ENCODE measurements at places on chromosomes 5 and 9. TPM values are rescaled to one million over a fixed set of nuclear protein-coding genes. Genes with fewer than 3 reads are reported as not detected.

SLIT3 gene
- 52.8 TPM for total RNA-seq

BAAT gene
- total RNA-seq, result not detected

C9orf152 gene
- total RNA-seq, result 0.49 TPM

DIRAS2 gene
- total RNA-seq, result not detected

- H3K27me3 ChIP-seq, result no peaks in the 10 kb centered on the region
- DNase-seq, result no peak
- H3K36me3 ChIP-seq, result no peaks in the 10 kb centered on the region
Measured at GRCh38 chr9:75803130-75803529, 87.3 kb upstream of the PCSK5 start.

DNA sequence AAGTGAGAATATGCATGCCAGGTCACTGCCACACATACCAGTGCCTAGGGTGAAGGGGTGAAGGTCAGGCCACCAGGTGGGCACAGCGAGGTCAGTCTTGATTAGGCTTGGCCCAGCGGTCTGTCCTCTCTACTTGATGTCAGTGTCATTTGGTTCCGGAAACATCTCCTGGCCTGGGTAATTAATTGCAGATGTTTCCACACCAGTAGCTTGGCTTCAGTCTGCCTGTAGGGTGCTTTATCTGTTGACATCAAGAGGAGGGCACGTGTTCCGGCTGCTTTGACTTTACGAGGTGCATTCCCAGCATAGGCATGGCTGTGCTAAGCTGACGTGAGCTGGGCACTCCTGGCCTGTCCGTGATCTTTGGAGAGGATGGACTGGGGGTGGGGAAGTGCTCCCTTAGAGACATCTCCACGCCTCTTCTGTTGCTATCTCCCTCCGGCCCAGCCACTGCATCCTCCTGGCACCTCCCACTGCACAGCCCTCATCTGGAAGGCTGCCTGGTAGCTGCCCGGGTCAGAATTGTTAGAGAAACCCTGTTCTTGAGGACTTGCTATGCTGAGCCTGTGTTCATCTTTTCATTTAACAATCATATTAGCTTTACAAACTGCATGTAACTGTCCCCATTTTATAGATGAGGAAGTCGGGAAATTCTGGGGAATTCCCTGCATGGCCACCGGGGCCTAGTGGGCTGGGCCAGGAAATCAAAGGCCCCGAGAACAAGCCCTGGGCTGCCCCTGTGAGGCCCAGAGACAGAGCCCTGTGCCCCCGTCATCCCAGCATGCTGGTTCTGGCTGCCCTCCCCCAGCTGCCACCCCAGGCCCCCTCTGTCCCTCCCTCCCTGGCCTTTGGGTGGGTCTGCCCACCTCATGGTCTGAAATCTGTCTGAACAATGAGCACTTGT, 29.1 kb downstream of the JADE2 start:
- no peaks in the 10 kb centered on the region for H3K36me3 ChIP-seq
- H3K4me3 ChIP-seq, result peak overlapping the region; percentile 3
- peaks cover 47% of the 10 kb centered on the region for H3K4me1 ChIP-seq
- H3K27ac ChIP-seq, result peak overlapping the region; percentile 48
- H3K27me3 ChIP-seq, result no peaks in the 10 kb centered on the region
- no peak for DNase-seq

DNA sequence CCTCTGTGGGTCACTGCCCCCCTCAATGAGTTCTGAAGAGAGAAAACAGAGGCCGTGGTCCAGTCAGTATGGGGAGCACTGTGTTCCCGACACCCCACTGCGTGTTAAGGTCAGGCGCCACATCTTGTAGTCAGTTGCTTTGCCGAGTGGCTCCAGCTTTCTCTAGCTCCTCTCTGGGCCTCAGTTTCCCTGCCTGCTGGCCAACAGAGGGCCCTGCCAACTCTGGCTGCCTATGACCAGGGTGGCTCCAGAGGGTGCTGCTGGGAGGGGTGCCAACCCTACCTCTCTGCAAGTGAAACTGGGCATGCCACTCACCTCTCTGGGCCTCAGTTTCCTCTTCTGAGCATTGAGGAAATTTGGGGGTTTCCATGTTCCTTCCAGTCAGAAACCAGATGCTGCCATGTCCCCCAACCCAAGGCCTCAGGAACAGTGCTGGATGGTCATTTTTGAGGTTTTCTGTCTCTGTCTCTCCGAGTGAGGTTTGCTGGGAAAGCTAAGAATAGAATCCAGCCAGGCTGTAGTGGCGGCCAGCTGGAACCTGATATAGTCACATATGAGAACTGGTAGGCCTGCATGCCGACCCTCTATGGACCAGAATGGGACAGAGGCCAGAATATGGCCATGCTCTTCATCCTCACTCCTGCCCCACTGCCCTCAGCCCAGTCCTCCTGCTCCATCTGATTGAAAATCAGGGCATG, 132.1 kb downstream of the PHF2 start:
- H3K36me3 ChIP-seq, result no peaks in the 10 kb centered on the region
- no peak overlapping the region for H3K27ac ChIP-seq
- no peaks in the 10 kb centered on the region for H3K4me1 ChIP-seq
- DNase-seq, result no peak
- H3K4me3 ChIP-seq, result no peak overlapping the region
- H3K27me3 ChIP-seq, result no peaks in the 10 kb centered on the region

DNA sequence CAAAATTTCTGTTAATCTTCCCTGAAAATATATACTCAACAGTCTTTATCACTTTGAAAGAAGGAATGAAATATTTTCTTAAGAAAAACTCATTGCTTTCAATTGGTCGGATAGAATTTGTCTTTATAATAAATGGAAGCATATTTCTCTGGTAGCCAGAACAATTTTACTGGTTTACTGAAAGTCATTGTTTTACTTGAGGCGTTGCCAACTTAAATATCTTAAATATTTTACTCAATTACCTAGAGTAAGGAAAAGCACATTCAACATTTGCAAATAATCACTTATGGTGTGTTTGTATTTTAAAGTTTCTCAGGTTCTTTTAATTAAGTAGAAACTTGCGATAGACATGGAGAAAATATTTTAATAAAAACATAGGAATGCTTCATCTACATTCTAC, 1181.7 kb downstream of the EFNA5 start:
- no peaks in the 10 kb centered on the region for H3K27me3 ChIP-seq
- no peak overlapping the region for H3K4me3 ChIP-seq
- H3K4me1 ChIP-seq, result no peaks in the 10 kb centered on the region
- DNase-seq, result no peak

- peaks cover 12% of the 10 kb centered on the region for H3K4me1 ChIP-seq
- no peaks in the 10 kb centered on the region for H3K27me3 ChIP-seq
- no peak overlapping the region for H3K27ac ChIP-seq
- H3K36me3 ChIP-seq, result peaks cover 18% of the 10 kb centered on the region
- DNase-seq, result no peak
Measured at GRCh38 chr9:111925017-111925770, 28.6 kb downstream of the UGCG start.

- DNase-seq, result no peak
- no peak overlapping the region for H3K4me3 ChIP-seq
- H3K27ac ChIP-seq, result peak overlapping the region; percentile 94
- H3K36me3 ChIP-seq, result no peaks in the 10 kb centered on the region
Measured at GRCh38 chr5:151030379-151030778, 10.0 kb downstream of the GPX3 start.

GRCh38 chr9:98763986-98764745, 32.2 kb downstream of the ANKS6 start:
- H3K27ac ChIP-seq, result no peak overlapping the region
- no peak for DNase-seq
- no peak overlapping the region for H3K4me3 ChIP-seq

- H3K4me3 ChIP-seq, result no peak overlapping the region
- no peaks in the 10 kb centered on the region for H3K27me3 ChIP-seq
- DNase-seq, result peak; percentile 13
- H3K27ac ChIP-seq, result no peak overlapping the region
Measured at GRCh38 chr5:6785861-6786180, 72.6 kb downstream of the TENT4A start.

DNA sequence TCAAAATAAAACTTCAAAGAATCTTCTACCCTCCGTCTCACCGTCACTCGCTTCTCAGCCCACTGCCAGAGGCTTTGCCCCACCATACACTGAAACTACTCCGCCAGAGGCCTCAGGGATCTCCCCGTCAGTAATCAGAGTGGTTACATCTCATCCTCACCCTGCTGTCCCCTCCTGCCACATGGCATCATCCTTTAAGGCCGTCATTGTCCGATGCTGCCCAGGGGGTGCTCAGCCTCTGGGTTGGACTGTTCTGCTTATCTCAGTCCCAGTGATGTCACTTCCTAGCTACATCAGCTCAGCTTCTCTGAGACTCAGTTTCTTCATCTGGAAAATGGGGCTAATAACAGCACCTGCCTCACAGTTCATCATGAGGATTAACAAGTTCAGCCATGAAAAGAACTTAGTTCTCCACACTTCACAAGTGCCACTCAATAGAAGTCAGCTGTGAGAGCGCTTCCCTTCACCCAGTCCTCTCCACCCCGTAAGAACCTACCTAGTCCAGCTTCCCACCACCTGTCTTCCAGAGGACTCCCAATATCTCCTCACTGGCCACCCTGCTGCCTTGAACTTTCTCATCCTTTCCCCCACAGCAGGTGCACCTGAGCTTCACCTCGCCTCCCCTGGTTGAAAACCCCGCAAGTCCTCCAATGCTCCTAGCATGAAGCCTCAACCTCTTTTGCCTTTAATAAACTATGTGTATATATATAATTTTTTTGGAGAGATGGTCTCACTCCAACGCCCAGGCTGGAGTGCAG, 2.8 kb upstream of the IL3 start:
- no peaks in the 10 kb centered on the region for H3K27me3 ChIP-seq
- peak; percentile 75 for DNase-seq
- H3K4me1 ChIP-seq, result no peaks in the 10 kb centered on the region

Data from vagina (tissue), 2 donors.